ENCODE measurements at places on chromosomes 16 and 17. TPM values are rescaled to one million over a fixed set of nuclear protein-coding genes. Genes with fewer than 3 reads are reported as not detected.

The BIRC5 gene
- 24.6 TPM for polyA plus RNA-seq

The CCL18 gene
- not detected for polyA plus RNA-seq

The ATP2A3 gene
- polyA plus RNA-seq = 4.3 TPM

The CBX2 gene
- polyA plus RNA-seq = 24.4 TPM

- DNase-seq = no peak
Measured at GRCh38 chr17:64158831-64159590, 29.1 kb upstream of the ERN1 start.
